Kidney (tissue), 22 donors: ENCODE measurements at places on chromosomes 4 and X.

- DNase-seq: no peak
Measured at GRCh38 chr4:142447009-142447408, 399.1 kb downstream of the INPP4B start.

DNA sequence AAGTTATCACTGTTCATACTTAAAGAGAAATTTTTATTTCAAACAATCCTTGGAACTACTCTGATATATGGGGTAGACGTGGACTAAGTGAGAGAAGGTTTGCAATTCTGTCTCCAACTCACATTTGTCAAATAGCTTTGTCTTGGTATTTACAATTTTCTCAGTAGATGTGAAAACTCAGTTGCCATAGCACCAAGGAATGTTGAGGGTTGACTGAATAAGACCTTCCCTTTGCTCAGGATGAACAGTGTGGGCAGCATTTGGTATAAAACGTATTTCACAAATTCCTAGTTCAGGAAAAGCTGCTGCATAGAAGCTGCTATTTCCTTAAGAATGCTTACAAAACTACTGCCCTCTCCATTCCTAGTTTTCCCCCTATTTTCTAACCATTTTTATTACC lies 399.5 kb downstream of the NKX6-1 start:
- peak; percentile 21 for DNase-seq

GRCh38 chrX:136589966-136590365 lies 58.0 kb downstream of the VGLL1 start:
- DNase-seq: no peak

DNA sequence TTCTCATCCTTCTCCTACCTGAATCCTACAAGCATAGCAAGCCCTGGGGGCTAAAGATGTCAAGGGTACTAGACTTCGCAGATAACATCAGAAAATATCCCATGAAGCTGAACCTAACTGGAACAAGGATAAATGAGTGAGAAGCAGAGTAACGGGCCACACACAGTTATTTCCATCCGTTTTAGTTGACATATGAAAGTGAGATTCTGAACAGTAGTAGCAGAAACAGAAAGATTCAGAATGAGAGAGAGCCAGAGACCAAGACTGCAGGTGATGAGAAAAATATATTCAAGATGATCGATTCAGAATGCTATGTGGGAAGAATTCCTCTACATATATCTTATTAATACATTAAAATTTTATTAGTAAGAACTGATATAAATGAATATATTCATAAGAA lies 165.1 kb downstream of the TSPAN5 start:
- DNase-seq: no peak

- no peak for DNase-seq
Measured at GRCh38 chr4:15149234-15149838, 147.1 kb downstream of the CPEB2 start.

GRCh38 chr4:1871471-1872021 lies 353 bp downstream of the NSD2 start:
- peak; percentile 58 for DNase-seq

GRCh38 chr4:168451331-168451730 lies 29.0 kb downstream of the DDX60L start:
- DNase-seq: no peak

GRCh38 chr4:187301923-187302322 lies 578.3 kb upstream of the FAT1 start:
- DNase-seq: no peak

DNA sequence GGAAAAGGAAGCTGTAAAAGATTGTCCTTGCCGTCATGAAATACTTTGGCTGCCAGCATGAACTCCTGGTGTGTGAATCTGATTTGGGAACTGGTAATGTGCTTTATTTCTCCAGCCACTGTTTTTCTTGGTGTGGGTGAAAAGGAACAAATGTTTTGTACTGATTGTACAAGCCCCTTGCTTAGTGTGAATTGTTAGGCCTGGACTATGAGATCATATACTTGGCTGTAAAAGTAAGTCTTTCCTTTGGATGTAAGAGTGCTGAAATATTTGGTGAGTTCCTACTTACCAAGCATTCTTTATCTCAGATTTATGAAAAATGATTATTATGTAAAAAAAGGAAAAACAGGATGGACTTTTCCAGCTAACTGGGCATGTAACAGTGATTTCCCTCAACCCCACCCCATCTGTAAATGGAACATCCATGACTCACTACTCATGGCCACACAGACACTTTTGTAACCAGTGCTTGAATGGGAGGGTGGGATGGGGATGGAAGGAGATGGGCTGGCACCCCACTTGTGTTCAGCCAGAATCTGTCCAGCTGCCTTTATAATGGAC lies 6.3 kb downstream of the FNIP2 start:
- DNase-seq: no peak

GRCh38 chrX:155747520-155747919 lies 133.6 kb upstream of the VAMP7 start:
- peak; percentile 6 for DNase-seq

GRCh38 chrX:6810776-6811175 lies 275.9 kb upstream of the VCX3A start:
- DNase-seq: no peak

DNA sequence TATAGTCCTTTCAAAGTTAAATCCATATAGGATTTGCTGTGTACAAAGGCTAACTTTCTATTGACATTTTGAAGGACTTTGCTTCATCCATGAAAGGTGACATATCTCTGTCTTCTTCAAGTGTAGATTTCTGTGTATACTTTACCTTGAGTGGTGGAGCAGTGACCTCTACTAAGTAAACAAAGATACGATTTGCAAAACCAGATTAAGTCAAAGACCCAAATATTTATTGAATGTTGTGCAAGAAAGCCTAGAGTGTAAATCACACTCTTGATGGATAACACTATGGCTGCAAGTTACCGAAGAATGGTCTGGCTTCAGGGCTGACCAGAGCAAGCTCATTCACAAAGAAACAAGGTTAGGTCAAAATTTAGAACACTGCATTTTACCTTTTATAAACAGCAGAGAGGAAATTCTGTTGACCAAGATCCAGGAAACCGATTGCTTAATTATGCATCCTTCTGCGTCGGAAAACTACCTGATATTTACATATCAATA lies 5.4 kb upstream of the FGG start:
- DNase-seq: no peak

DNA sequence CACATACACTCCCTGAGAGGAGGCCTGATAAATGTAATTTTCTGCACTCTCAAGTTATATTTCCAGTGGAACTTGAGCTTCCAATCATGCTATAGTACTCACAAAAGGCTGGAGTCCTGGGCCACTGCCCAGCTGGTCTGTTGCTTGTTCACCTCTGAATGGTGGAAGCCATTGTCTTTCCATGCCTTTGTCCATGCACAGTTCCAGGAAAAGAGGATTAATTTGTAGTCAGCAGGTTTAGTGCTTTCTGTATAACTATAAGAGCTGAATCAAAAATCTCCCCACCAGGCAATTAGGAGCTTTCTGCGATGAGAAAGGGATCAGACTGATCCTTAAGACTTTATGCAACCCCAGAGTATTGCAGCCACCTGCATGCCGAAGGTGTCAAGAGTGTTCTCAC lies 195.4 kb upstream of the PGRMC2 start:
- DNase-seq: no peak

- no peak for DNase-seq
Measured at GRCh38 chr4:105671301-105671700, 37.2 kb downstream of the INTS12 start.

DNA sequence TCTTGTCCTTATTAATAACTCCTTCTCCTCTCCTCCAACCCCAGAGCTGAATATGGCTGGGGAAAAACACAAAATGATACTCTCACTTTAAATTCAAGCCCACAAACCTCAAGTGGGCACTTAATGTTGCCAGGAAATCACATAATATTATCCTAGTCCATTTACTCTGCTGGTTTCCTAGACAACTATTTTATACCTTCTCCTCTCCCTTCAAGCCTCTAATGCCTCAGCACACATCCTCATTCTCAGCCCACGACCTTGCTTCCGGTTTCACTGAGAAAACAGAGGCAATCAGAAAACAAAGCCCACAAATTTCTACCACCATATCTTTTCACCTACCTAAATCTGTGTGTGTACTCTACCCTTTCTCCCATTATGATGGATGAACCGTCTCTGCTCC lies 12.1 kb upstream of the CLCN5 start:
- peak; percentile 4 for DNase-seq

DNA sequence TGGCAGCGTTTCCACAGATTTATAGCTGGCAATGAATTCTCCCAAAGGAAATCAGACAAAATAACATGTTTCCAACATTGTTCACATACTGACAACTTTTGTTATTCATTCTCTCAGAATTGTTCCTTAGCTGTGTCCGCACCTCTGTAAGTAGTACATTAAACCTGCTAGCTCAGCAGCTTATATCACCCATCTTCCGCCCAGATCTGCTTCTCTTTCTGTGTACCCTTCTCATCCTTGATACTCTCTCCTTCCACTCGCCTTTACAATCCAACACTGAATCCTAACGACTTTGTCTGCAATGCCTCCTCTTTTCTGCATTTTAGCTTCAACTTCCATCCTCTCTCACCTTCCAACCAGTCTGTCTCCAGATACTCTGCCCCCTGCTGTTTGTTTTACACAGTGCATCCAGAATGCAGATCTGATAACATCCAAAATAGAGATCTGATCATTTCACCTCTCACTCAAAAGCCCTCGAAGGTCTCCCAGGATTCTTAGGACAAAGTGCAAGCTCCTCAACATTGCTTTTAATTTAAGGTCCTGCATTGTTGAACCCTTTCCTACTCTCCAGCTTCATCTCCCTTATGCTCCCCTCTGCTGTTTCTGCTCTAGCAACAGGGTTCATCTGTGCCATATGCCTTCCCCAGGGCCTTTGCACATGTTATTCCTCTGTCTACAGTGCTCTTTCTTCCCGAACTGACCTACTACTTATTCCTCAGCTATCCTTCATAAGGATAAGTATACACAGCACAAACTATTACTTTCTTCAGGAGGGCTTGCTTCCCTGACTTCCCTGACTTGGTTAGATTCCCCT lies 67.3 kb upstream of the VBP1 start:
- no peak for DNase-seq

- DNase-seq: no peak
Measured at GRCh38 chr4:88006956-88007303, 505 bp upstream of the PKD2 start.

- DNase-seq: no peak
Measured at GRCh38 chrX:67524950-67525691, 18.7 kb upstream of the AR start.

DNA sequence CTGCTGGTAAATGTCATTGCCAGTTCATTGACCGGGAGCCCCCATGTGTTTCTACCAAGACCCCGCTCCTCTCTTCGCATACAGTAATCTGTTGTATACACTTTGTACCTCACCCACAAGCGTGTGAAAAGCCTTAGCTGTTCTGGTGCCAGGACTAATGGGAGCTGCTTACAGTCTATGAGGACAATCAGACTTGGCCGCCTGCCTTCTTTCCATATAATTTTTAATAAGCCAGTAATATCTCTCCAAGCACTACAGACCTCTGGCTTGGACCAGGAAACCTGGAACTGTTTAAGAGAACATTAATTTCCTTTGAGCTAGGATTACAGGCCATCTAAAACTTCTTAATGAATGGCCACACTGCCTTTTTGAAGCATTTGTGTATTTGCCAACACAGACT lies 149.7 kb upstream of the MSX1 start:
- no peak for DNase-seq

DNA sequence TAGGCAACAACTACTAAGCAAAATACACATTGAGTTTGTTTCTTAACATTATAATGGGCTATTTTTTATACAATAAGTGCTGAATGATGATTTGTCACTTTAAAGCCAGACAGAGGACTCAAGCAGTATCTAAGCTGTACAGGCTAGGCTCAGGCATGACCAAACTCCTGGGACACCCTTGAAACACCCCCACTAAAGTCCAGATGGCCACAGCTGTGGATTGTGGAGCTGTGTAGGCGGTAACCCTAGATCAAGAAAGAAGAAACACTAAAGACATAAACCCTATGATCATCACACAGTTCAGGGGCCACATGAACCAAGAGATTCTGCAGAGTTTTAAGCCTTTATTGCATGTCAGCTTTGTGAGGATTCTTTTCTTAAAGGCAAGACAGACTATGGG lies 25.1 kb downstream of the TAB3 start:
- DNase-seq: no peak

- DNase-seq: peak; percentile 83
Measured at GRCh38 chr4:115110191-115111181, 2.9 kb downstream of the NDST4 start.

- no peak for DNase-seq
Measured at GRCh38 chr4:133741766-133742165, 459.8 kb downstream of the PABPC4L start.
